Posterior cingulate gyrus (tissue), 11 donors: ENCODE measurements at places on chromosomes 16 and 17.

DNA sequence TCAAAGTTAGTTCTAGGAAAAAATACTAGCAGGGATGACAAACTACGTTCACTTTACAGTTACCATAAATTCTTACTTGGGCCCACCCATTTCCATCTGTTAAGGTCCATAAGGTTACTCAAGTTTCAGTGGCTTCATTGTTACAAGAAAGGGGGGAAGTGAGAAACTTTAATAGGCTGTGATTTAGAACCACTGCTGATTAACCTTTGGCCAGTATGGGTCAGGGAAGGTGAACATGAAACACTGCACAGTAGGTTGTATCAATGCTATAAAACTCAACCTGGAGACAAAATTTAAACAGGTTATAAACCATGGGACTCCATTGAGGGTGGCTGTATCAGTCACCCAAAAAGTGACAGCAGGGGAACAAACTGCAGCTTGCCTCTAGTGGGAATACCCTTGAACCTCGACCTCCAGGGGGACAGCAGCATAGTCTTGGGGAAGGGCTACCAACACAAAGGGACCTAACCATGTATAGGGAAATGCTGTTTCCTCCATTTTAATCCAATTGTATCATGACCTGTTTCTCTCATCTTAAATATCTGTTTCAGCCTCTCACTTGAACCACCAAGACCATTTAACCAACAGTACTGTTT, 10.4 kb downstream of the PTRH2 start:
- DNase-seq = no peak

DNA sequence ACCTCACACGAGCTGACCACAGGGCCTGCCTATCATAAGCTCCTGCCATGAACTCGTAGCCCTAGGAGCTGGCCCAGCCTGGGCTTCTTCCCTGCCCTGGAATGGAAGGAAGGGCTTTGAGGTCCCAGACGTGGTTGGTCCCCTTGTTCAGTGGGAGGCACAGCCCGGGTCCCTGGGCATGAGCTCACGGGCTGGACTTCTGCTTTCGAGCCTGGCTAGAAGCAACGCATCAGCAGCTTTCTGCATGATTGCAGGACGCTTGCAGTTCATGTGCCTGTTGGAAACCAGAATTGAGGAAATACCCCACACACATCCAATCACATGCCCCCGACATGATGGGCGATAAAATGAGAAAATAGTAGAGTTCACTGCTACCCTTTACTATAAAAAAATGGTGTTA, 293.3 kb downstream of the MAF start:
- no peak for DNase-seq

DNA sequence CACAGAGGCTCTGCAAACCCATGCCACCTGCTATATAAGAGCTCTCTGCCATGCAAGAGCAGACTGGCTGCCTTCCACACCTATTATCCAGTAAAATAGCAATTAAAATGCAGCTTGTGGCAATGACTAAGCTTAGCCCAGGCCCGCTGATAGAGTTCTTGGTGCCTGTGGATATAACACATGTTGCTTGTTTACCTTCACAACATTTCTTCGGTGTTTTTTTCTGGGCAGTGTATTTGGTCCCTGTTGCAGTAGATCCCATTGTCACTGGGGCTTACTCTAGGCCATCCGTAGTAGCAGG, 63.5 kb downstream of the SPECC1 start:
- no peak for DNase-seq

GRCh38 chr16:3355589-3355988, at the start of gene OR2C1:
Gene OR2C1 (plus strand): TSS chr16:3355889. CDS start chr16:3355941, 52 bp downstream.
- no peak for DNase-seq

- DNase-seq = no peak
These were observed 87.3 kb downstream of the SPECC1 start for GRCh38 chr17:20096430-20096829.

DNA sequence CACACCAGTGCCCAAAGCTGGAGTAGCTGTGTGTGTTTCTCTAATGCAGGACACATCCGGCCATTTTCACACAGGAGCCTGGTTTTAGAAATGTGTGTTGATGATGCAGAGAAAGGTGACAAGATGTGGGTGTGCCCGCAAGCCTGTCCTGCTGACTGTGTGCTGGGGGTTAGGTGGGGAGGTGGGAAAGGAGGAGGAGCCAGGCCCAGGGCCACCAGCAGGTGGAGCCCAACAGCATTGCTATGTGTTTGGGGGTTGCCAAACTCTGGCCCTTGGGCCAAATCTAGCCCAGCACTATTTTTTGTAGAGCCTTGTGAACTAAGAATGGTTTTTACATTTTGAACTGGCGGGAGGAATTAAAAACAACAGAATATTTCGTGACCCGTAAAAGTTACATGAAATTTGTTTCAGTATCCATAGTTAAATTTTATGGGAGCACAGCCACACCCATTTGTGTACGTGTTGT, 61.7 kb upstream of the LGALS9 start:
- peak; percentile 42 for DNase-seq

DNA sequence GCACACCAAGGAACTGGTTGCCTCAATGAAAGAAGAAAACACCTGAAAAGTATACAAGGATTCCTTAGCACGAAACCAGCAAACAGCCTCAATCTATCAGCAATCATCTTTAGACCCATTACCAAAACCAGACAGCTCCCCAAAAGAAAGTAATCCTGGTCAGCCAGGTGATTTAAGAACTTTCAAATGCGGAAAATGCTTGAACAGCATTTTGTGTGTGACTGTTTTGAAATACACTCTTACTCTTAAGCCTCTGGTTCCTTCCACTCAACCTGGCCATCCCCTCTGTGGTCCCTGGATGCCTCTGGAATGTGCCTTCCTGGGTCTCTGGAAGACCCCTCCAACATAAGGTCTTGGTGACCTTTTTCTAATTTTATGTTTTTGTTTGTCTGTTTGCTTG, 70.5 kb upstream of the NOG start:
- no peak for DNase-seq

DNA sequence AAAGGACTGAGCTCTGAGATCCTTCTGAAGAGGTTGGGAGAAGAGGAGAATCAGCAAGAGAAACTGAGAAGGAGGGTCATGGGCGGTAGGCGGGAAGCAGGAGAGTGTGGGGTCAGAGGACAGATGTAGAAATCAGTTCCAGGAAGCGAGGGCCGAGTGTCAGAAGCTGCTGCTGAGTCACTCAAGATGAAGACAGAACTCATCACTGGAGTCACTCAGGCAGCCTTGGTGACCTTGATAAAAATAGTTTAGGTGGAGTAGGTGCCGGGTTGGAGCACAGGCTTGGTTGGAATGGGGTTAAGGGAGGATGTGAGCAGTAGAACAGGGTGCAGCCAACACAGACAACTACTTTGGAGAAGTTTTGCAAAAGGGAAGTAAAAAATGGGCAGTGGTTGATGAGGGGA, 6.1 kb upstream of the ITGAM start:
- no peak for DNase-seq

GRCh38 chr17:75854101-75854748, 910 bp downstream of the WBP2 start:
- no peak for DNase-seq

- no peak for DNase-seq
These were observed 2.8 kb downstream of the MYCBPAP start for GRCh38 chr17:50511058-50511457.

DNA sequence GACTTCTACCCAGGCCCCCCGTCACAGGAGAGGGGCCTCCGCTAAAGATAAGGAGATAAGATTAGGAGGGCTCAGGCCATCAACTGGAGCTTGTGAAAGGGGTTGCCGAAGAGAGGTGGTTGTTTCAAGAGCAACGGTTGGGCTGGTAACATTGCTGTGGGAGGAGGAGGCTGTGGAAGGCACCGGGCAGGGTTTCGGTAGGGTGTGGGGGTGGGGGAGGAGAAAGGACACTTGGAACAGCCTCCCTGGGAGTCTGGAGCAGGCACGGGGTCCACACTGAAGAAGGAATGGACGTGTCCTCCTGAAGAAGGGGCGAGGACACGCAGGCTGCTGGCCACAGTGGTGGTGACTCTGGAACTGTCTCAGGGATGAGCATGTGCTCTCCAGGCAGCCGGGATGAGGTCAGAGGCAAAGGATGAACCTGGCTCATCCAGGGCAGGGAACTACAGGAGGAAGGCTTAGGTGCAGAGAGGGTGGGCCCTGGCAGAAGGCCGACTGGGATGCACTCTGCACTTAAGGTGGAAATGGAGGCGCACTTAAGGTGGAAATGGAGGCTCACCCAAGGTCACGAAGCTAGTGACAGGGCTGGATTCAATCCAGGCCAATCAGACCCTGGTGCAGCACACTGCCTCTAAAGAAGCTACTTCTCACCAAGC, 1.2 kb upstream of the EPX start:
- no peak for DNase-seq

DNA sequence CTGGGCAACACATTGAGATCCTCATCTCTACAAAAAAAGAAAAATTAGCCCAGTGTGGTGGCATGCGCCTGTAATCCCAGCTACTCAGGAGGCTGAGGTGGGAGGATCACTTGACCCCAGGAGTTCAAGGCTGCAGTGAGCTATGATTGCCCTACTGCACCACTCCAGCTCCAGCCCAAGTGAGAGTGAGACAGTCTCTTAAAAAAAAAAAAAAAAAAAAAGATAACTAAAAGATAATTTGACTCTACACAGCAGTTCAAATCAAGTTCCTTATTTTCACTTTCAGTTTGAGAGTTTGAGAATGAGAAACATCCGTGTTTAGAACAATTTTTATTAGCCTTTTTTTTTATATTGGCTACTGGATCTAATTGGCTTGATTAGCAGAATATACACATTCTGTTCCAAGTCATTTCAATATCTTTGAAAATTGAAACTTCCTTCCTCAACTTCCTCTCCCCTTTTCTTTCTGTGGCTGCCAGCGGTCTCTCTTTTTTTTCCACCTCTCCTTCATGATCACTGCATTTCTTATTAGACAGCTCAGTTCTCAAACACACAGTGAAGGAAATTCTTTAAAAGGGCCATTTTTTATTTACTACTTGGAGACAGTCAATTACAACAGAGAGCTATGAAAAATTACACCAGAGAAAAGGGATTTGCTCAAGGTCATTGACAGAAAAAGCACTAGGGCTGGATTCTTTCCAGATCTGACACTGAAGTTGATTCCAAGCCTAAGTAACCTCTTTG, 4.5 kb upstream of the ACSF2 start:
- DNase-seq = no peak

DNA sequence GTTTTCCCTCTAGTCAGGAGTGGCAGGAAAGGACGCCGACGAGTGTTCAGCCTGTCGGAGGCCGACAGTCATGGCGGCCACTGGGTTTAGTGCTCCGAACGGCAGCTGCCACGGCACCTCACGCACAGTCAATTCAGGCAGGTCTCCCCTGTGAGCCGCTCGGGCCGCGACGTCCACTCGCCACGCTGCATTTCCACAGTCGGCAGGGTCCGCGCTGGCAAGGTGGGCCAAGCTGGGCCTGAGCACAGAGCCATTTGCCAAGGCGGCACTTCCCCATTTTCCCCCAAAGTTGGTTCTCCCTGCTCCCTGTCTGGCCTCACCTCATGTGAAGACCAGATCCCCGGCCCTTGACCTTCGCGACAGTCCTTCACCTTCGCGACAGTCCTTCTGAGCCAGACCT, 81.9 kb downstream of the SOCS1 start:
- DNase-seq = no peak

DNA sequence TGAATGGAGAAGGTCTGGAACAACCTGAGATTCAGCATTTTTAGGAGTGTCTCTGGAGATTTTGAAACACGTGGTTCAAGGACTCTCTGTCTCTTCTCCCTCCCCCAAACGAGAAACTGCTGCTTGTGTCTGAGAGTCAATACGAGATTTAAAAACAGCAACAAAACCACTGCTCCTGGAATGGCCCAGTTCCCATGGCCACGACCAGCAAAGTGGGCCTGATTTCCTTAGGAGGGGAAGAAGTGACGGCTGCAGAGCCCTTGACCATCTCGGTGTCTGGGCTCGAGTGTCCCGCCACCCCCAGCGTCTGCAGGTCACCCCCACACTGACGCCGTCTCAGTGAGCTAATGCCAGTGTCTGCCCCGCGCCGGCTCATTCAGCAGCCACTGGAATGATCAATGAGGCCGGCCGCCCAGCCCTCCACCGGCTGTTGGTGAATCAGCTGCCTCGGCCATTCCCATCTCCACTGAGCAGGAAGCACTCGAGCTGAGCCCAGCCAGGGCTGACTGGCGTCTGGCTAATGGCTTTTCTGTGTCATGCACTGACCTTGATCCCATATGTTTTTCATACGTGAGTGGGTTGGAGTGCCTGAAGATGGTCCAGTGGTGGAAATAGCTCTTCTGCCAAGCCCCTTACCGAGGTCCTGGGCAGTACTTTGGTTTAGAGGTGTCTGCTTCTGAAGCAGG, 151.8 kb downstream of the PITPNC1 start:
- peak; percentile 63 for DNase-seq

DNA sequence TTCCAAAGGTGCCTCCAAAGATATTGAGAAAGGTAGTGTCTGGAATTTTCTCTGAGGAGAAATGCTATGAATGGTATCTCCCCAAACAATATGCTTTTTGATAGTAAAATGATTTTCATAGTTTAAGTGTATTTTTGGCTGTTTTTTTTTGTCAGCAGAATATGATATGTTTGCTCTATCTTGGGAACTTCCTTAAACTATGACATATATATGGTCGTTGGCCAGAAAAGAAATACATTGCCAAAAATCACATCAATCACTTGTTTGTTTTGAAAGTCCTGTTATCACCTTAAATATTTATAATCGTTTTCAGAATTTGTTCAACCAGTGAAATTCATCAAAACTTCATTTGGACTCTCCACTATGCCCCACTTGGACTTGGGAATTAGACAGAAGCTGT, 816.9 kb downstream of the CDH11 start:
- DNase-seq = no peak

GRCh38 chr17:37079735-37080134, 131.0 kb downstream of the AATF start:
- DNase-seq = no peak

- DNase-seq = peak; percentile 33
These were observed 32.4 kb downstream of the SMARCE1 start for GRCh38 chr17:40615068-40615840.

DNA sequence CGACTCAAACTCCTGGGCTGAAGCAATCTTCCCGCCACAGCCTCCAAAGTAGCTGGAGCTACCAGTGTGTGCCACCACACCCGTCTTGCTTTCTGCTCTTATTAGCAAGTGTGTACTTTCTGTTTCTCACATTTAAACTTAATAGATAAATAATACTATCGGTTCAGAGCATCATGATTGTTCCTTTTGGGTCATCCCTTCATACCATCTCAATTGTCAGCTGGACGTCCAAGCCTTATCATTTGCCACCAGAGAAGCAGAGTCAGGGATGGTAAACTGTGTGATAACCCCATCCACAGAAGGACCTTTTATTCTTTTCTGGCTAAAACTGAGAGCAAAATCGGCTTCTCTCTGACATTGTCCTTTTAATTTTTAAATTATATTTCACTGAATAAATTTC, 279.8 kb upstream of the GOT2 start:
- DNase-seq = no peak

- DNase-seq = peak; percentile 58
These were observed 133.8 kb upstream of the PLCG2 start for GRCh38 chr16:81645266-81645694.

DNA sequence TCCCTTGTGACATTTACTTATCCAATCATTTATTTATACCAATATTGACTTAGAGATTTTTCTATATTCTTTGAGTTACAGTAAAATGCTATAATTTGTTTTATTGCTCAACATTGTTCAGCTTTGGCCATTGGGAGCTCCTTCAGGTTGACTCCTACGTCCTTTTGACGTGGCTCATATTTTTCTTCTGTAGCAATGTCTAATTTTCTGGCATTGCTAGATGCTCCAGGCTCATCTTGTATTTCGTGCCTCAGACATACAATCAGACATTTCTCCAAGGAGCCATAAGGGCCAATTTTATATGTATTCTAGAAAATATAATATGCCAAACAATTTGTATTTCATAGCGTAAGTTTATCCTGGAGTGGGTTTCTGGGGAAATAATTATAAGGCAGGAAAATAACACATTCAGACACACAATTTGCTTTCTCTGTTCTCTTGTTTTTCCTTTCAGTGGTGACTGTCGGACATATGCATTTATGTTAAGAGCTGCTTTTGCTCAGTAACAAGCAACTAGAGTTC, 355.1 kb upstream of the MON1B start:
- DNase-seq = no peak
